Kidney tubule cell (primary cell): ENCODE measurements at places on chromosomes 16 and 17.

GRCh38 chr16:57299009-57299718 lies 14.7 kb upstream of the PLLP start:
- DNase-seq: peak; percentile 92

DNA sequence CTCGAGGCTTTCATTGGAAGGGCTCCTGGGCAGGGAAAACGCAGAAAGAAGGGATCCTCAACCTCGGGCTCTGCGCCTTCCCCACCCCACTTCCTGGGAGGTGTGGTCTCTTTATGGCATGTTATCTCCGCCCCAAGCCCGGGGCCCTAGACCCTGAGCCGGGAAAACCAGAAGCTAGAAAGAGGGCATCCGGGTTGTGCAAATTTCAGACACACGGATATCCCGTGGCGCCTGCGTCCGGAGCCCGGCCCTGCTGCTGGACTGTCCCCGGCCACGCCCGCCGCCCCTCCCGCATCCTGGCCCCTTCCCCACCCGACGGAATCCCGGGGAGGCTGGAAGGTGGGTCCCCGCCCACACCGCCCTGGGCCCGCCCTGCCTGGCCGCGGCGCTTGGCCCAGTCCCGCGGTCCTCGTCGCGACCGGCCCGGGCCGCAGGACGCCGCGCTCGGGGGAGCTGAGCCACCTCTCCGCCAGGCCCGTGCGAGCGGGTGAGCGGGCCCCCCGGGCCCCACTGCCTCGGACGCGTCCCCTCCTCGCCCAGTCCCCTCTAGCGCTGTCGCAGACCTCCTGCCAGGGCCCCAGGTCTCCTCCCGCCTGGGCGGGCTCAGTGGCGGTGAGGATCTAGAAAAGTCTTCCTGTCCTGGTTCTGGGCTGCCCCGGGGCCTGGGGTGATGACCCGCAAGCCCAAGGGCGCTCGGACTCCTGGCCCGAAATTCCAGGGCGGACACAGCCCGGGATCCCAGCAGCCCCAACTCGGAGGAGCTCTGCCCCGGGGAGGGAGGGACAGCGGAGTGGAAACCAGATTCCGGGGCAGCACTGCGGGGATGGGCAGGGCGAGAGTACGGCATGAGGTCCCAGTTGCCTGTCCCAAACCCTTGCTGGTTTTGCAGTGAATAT lies at the start of gene SLC16A5:
SLC16A5 (plus strand) TSS at position 397 of the 896 bp plus-strand sequence. CDS start 5,683 bp downstream, outside the sequence.
- peak; percentile 95 for DNase-seq

GRCh38 chr17:32120716-32121115 lies 21.6 kb upstream of the RHOT1 start:
- no peak for DNase-seq

DNA sequence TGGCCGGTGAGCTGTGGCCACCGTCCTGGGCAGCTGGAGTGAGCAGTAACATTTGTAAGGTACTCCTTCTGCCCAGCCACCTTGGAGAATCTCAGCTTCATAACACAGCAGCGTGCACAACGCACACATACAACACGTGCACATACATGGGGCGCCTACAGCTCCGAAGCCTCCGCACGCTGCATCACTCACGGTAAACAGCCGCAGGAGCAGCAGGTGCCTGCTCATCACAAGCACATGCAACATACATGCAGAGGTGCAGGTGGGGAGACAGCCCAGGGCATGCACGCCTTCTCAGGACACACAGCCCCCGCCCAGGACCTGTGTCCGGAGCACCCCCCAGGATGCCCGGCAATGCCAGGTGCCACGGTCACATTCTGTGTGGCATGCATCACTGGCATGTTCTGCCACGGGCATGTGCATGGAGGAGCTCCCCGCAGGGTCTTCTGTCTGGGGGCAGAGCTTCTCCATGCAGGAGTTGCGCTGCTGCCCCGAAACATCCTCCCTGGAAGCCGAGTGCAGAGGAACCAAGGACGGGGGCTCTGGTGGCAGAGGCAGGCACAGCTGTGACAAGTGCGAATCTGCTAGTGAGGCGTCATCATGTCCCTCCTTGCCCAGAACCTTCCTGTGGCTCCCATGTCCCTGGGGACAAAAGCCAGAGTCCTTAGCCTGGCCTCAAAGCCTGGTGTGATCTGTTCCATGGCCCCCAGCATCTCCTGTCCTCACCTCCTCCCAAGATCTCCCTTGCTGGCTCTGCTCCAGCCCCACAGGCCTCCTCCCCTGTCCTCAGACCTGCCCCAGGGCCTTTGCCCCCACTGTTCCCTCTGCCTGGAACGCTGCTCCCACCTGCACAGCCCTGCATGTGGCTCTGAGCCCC lies 184.0 kb upstream of the GSE1 start:
- DNase-seq: no peak

- peak; percentile 28 for DNase-seq
Observed at GRCh38 chr16:27515874-27516353, 33.8 kb downstream of the GTF3C1 start.

GRCh38 chr17:16313139-16314090 lies 39.9 kb downstream of the CENPV start:
- DNase-seq: peak; percentile 83

DNA sequence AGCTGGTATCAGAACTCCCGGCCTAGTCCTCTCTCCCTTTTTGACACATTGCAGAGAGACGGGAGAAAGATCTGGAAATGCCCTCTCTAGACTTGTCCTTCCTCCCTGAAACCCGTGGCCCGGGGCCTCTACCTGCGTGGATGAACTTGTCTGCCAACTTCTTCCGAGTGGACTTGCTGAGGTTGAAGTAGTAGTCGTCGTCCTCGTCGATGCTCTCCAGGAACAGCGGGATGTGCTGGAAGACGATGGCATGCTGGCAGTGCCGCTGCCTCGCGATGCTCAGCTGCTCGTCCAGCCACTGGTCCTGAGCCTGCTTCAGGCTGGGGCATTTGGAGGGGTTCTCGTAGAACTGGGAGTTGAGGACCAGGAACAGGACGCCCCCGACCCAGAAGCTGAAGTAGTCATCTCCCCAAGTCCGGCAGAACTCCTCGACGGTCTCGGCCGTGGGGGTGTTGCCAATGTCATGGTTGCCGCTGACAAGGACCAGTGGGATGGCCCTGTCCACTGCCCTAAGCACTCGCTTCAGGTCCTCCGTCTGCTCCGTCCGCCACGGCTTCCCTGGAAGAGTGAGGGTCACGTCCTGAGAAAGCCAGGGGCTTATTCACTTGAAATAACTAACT lies 99.1 kb downstream of the CPPED1 start:
- no peak for DNase-seq

DNA sequence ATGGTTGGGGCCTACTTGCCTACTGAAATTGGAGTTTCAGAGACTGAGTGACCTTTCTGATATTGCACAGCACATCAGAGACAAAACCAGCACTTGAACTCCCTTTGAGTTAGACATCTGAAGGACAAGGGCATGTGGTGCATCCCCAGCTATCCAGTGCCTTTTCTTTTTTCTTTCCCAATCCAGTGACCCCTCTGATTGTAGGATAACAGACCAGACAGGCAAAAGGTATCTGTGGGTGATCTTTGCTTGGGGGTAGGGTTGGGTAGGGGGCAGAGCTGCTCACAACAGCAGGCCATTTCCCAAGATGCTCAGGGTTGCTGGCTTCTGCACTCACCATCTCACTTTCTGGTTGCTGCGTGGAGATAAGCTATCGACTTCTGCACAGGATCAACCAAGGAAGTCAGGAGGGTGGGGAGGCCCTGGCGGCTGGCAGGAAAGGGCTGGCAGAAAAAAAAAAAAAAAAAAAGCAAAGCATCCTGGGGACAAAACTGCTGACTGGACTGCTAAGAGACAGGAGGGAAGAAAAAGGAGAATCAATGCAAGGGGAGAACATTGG lies 42.2 kb downstream of the HOXB1 start:
- DNase-seq: no peak

DNA sequence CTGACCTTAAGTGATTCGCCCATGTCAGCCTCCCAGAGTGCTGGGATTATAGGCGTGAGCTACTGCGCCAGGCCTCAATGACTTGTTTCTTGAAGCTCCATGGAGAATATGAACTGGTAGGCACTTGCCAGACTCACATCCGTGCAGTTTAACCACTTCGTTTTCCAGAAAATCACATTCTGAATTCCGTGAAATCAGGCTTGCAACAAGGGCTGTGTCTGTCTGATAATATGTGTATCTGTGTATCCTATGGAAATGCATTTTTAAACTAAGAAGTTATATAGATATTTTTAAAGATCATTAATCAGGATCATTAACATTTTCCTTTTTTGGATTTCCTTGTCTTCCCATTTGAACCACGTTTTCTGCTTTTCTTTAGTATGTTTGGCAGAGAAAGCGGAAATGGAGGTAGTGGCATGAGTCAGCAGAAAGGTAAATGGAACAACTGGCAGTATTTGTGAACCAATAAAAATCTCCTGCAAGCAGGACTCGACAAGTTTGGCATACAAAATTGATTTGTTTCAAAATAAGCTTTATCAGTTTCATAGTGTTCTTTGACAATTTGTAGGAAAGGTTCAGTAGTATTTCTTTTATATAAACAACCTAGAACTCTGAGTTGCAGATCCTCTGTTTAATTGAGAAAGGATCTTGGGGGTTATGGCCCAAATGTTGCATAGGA lies 33.0 kb downstream of the USP10 start:
- DNase-seq: peak; percentile 39

DNA sequence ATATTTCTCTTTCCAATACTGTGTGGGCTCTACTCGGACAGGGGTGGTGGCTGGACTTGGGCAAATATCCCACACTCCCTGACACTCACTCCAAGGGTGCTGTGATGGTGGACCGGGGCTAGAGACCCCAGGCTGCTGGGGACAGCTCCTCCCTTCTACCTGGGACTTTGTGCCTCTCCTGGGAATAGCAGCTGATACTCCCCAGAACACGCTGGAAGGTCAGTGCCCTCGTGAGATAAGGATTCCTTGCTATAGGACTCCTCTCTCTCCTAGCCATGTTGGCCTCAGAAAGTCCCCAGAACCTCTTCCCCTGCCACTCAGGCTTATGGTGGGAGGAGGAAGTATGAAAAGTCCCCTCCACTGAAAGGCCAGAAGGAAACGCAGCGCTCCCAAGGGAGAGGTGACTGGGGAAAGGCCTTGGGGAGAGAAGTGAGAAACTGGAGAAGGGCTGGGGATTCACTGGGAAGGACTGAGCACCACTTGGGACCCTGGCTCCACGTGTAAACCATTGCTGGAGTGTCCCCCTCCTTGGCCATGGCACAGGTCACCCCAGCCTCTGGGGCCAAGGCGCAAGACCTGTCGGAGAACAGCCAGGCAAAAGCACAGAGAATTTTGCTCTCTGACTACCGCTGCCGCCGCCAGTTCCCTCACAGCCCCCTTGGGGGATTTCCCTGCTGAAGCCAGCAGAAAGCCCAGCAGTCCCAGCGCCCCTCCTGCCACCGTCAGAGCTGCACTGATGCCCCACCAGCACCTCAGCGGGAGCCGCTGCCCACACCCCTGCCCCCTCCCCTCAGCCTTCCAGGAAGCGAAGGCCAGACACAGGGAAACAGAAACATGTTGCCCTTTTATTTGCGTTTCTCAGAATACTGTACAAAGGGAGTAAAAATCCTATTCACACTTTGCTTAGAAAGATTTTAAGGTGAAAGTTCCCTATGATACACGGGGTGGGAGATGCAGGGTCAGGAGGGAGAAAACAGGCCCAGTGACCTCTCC lies 2.1 kb upstream of the GSDMB start:
- no peak for DNase-seq

GRCh38 chr17:68349157-68349556 lies 57.9 kb downstream of the ARSG start:
- DNase-seq: no peak

DNA sequence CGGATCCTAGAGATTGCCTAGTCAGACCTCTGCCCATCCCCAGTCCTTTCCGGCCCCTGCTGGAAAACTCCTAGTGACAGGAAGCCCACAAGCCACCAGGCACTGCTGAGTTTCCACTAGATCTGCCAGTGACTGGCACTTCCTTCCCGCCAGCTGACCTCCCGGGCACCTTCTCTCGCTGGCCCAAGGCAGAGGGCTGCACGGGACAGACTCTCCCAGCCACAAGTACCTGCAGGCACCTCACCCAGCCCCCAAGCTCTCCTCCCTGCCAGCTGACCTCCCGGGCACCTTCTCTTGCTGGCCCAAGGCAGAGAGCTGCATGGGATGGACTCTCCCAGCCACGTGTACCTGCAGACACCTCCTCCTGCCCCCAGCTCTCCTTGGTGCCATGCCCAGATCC lies 66.3 kb upstream of the DOC2B start:
- DNase-seq: no peak

DNA sequence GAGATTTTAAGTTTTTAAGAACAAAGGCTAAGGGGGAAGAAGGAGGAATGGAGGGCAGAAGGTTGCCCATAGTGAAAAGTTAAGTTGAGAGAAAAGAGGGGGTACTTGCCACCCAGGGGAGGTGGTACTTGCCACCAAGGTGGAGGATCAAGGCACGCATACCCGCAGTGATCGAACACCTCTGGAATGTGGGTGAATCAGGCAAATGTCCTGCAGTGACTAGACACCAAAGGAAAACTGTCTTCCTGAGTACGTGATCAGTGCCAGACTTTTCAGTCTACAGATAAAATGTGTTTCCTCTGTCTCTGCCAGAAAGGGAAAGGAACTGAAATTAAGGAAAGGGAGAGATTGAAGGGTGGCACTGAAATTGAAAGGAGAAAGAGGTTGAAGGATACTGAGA lies 2285.3 kb downstream of the TP53TG3F start:
- peak; percentile 84 for DNase-seq

GRCh38 chr17:15122857-15123256 lies 142.3 kb downstream of the PMP22 start:
- DNase-seq: no peak
